Keratinocyte (primary cell): ENCODE measurements at places on chromosomes 7 and 10.

GRCh38 chr7:105278973-105279687 is 109.6 kb downstream of the SRPK2 start:
- no peak for DNase-seq

DNA sequence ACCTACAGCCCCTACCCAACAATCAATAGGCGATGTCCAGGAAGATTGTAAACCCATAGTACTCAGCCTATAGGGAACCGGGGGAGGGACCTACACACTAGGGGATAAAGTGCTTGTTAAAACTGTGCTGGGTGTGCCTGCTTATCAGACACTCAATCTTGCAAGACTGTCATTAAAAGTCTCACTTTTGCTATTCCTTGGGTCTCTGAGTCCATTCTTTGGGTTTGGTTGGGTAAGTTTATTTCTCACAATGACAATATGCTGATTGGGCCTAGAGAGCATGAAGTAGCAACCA is 45.6 kb downstream of the PTPRE start:
- no peak for DNase-seq

- DNase-seq = no peak
Measured at GRCh38 chr10:88841316-88842111, 10.1 kb downstream of the ANKRD22 start.

- no peak for DNase-seq
Measured at GRCh38 chr7:139914306-139915267, 85.5 kb downstream of the TBXAS1 start.

DNA sequence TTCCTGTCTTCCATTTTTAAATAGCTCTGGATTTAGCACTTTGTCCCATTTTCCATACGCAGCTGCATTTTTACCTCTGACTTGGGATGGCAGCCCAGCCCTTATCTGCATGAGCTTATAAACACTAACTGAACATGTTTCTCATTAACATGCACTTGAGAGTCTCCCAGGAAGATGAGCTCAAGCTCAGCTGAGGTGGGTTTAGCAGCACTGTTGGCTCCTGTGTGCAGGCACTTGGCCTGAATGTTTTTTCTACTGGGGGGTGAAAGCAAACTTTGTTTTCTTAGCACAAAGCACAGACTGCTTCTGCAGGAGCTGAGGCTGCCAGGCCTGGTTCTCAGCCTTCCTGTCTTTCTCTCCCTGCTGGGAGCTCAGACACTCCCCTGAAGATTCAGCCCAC is 1093.6 kb upstream of the AUTS2 start:
- DNase-seq = no peak

DNA sequence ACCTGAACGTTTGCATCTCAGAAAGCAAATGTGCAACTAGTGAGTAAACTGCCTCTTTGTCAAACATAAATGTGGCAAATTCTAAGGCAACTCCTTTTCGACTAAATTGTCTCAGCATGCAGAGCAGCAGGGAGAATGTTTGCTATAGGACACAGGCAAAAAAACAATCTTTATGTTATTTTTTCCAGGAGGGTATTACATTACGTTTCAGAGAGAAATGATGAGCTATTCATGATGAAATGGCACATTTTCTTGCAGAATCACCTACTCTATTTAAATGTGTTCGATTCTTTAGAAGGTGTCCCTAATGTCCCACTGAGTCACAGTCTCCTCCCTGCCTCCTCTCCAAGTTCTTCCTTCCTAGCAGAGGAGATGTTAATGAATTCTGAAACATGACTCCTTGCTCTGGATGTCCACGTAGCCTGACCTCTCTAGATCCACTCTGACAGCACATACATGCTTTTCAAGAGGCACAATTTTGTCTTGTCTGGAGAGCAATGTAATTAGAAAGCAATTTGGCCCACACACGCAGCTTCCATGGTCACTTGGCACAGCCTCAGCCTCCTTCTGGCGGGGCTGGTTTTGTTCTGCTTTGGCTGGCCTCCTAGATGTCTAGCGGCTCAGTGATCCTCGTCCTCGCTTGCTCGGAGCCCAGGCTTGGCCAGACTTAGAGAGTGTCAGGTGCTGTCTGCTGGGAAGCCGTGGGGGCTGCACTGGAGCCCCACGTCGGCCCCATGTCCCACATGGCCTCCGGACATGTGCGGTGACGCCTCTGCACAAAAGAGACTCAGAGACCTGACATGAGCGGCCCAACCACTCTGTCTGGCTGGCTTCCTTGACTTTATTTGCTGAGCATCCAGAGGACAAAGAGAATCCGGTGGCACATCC is 125.7 kb upstream of the ZNF438 start:
- DNase-seq = no peak

- no peak for DNase-seq
Measured at GRCh38 chr7:95047291-95047690, 139.9 kb downstream of the PPP1R9A start.

DNA sequence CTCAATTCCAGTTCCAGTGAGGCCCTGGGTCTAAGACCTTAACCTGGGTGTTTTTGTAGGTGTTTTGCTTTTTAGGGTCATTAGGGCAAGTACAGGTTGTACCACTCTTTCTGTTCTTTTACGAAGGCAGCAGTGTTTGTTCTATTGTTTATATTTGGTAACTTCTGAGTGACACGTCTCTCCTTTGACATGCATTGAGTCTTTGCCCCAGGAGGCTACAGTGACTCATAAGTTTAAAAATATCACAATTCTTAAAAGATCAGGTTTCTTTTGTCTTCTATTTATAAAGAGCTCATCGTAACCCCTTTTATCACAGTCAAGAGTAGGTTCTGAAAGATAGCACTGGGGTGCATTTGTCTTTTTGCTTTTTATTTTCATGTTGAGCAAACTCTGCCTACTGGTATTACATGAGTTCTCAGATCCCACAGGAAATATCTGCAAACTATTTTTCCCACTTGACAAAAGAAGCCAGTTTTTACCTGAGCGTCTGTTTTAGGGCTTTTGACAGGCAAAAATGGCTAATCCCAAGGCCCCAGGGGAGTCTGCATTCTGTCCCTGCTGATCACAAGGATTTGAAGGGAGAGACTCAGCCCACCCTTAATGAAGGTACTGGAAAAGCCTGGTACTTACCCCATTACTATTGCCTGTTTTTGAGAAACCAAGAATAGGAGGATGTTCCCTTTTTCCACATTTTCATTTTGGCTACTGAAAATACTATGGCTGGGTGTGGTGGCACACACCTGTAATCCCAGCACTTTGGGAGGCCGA is 7.9 kb downstream of the NUDT13 start:
- DNase-seq = no peak

- no peak for DNase-seq
Measured at GRCh38 chr10:59314268-59314667, 48.1 kb downstream of the FAM13C start.

DNA sequence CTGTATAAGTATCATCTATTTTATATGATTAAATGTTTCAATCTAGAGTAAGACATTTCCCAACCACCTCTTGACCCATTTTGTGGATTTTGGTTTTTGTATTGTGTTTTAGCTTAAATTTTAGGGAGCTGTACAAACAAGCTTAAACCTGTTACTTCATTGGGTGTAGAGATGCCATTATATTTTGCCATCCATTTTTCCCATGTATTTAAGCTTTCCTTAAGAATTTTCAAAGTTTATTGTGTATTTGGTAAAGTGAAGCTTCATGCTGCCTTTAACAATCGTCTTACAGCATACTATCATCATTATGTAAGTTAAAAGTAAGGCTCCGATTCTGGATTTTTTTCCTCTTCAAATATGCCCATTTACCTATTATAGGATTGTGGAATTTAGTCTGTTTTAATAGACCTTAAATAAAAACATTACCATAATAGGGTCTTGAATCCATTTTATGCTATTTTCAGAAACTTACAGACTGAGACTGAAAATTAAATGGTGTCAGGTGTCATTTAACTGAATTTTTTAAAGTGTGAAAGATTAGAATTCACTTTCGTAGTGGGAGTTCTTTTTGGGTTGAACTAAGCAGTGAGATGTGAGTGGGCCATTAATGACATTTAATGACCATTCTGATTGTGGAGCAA is 2.2 kb downstream of the KMT2E start:
- no peak for DNase-seq

- DNase-seq = no peak
Measured at GRCh38 chr10:130737621-130738020, 573.9 kb downstream of the TCERG1L start.
